ENCODE measurements at places on chromosomes 7 and 10.

- DNase-seq = no peak
Observed at GRCh38 chr10:112526139-112526538, 79.1 kb downstream of the VTI1A start.

DNA sequence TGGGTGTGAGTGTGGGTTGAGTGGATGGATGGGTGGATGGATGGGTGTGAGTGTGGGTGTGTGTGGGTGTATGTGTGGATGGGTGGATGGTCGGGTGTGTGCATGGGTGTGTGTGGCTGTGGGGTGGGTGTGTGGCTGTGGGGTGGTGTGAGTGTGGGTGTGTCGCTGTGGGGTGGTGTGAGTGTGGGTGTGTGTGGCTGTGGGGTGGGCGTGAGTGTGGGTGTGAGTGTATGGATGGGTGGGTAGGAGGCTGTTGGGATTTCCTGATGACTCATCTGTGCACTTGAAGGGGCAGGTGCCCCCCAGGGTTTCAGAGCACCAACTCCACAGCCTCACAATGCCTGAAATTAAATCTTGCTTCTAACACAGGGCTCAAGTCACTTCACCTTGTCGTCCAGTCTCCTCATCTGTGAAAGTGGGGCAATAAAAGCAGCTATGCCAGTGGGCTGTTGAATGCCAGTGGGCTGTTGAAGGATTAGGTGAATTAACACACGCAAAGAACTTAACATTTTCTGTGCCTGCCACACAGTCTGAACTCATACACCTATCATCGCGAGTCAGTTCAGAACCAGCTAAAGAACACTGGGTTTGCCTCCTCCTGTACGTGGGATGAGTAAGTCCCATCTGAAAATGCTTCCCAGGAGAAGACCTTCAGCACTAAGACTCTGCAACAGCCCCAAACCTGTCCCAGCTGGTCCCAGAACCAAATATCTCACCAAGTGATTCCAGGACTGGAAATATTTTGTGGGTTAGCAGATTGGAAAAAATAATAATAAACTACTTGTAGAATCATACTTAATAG, 32.0 kb downstream of the SFMBT2 start:
- DNase-seq = no peak

- DNase-seq = no peak
Observed at GRCh38 chr7:36360244-36360643, 29.4 kb upstream of the ANLN start.

DNA sequence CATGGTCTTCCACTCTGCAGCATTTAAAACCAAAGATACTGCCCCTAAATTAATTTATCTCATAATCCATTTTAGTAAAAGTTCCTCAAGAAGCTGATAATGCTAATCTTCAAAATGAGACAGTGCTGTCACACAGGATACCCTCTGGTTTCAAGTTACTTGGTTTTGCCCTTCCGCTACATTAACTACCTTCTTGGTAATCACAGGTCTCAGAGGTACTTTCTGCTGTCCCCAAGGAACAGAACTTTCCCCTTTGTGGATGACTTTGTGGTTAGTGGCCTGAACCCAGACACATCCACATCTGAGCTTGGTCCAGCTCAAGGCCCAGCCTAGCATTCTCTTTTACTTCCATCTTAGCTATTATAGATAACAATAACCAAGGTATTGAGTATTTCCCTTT, 88.8 kb upstream of the TMEM26 start:
- no peak for DNase-seq

GRCh38 chr7:20441346-20441745, 110.6 kb downstream of the ITGB8 start:
- DNase-seq = no peak

GRCh38 chr10:85446827-85447226, 919.8 kb downstream of the GRID1 start:
- DNase-seq = no peak

- DNase-seq = no peak
Observed at GRCh38 chr10:33542752-33543505, 208.5 kb upstream of the NRP1 start.

- peak; percentile 39 for DNase-seq
Observed at GRCh38 chr10:8159341-8160165, 105.1 kb downstream of the GATA3 start.

DNA sequence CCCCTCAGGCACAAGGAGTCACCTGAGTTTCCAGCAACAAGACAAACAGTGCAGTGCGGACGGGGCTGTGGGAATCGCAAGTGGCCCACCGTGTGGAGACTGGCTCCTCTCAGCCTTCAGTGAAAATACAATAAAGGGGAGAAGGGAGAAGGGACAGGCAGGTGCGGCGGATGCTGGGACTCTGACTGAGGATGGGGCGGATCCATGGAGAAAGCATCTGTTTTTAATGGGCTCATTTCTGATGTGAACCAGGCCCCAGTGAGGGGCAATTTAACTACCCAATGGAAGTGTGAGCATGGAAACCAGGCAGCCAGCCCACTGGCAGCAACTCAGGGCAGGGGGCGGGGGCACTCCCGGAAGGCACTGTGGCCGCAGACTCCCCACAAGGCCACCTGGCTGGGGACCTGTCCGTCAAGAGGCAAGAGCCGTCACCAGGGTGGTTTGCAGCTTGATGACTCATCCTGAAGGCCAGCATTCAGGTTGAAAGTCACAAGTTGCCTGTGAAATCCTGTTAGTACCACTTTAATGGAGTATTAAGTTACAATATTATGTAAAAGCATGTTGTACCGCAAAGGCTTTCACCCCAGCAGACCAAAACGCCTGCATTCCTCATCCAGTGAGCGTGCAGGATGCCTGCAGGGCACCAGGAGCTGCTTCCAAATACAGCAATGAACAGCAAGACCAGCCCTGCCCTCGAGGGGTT, 476.4 kb downstream of the PTPRN2 start:
- DNase-seq = peak; percentile 82

GRCh38 chr10:12509016-12509793, 159.9 kb downstream of the CAMK1D start:
- DNase-seq = no peak

GRCh38 chr10:77253147-77253545, 384.5 kb downstream of the KCNMA1 start:
- no peak for DNase-seq

DNA sequence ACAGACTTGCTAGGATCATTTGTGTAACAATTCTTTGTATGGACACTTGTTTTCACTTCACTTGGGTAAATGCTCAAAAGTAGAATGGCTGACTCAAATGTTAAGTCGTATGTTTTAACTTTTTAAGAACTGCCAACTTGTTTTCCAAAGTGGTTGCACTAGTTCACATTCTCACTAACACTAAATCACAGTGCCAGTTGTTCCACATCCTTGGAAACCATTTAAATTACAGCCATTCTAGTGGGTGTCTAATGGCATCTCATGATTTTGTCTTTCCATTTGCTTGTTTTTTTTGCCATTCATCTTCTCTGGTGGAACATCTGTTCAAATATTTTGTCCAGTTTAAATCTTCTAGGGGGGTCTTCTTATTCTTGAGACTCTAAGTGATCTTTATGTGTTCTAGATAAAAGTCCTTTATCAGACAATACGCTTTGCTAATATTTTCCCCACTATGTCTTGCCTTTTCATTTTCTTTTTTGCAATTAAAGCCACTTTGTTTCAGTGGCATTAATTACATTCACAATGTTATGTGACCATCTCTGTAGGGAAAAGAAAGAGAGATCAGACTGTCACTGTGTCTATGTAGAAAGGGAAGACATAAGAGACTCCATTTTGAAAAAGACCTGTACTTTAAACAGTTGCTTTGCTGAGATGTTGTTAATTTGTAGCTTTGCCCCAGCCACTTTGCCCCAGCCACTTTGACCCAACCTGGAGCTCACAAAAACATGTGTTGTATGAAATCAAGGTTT, 63.9 kb downstream of the ITGB1 start:
- no peak for DNase-seq

DNA sequence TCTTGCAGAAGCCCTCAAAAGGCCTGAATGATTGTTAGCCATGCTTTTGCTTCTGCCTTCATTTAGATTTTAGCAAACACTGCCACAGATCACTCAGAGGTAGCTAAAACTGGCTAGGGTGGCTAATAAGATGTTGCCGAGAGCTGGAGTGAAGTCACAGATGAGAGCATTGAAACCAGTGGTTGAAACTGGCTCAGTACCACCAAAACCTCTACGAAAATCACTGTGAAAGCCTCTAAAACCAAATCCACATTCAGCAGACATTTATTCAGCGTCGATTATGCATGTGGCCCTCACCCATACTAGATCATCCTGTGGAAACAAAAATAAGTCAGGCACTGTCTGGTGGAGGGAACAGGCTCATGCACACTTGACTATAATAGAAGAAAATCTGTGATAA, 50.8 kb downstream of the PIK3CG start:
- no peak for DNase-seq

GRCh38 chr10:31030260-31030659, 1.4 kb downstream of the ZNF438 start:
- DNase-seq = no peak

DNA sequence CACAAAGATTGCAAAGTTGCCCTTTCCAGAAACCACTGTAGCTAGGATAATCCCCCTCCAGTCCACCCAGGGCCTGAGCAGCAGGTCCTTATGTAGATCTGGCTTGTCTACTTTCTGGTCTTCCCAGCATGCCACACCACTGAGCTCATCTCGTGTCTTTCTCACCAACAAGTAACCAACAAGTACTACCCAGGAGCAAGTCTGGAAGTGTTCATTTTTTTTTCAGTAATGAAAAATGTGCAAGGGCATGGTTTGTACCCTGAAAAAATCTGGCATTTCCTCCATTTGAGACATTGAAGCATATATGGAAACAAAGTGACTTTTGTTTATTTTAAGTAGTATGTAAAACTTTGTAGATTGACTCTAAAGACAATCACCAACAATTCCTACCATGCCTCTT, 120.8 kb downstream of the INHBA start:
- DNase-seq = no peak

DNA sequence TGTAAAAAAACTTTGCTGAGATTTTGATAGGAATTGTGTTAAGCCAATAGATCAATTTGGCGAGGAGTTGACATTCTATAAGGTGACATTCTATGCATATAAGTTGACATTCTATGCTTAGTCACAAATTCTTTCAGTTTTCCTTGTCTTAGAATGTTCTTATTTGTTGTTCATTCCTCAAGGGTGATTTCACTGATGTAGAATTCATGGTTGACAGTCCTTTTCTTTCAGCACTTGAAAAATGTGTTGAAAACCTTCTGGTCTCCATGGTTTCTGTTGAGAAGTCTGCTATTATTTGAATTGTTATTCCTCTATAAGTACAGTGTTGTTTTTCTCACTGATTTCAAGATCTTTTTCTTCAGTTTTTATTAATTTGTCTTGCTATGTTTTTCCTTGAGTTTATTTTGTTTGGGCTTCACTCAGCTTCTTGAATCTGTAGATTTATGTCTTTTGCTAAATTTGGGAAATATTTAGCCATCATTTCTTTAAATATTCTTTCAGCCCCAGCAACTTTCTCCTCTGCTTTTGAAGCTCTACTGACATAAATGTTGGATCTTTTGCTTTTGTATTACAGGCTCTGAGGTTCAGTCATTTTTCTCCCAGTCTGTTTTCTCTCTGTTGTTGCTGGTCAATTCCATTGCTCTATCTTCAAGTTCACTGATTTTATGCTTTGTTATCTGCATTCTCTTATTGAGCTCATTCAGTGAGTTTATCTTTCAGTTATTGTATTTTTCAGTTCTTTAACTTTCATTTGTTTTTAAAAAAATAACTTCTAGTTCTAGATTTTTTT, 154.9 kb downstream of the SDK1 start:
- no peak for DNase-seq

DNA sequence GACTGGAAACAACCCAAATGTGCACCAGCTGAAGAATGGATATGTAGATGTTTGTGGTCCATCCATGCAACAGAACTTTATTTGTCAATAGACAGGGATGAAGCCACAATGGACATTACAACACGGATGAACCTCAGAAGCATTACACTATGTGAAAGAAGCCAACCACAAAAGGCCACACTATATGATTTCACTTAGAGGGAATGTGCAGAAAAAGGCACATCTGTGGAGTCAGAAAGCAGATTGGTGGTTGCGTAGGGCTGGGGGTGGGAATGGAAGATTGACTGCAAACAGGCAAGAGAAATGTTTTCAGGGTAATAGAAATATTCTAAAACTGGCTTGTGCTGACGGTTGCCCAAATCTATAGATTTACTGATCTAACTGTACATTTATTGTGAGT, 34.3 kb upstream of the WASHC2A start:
- DNase-seq = no peak

- no peak for DNase-seq
Observed at GRCh38 chr7:155252892-155253501, 44.7 kb upstream of the INSIG1 start.

DNA sequence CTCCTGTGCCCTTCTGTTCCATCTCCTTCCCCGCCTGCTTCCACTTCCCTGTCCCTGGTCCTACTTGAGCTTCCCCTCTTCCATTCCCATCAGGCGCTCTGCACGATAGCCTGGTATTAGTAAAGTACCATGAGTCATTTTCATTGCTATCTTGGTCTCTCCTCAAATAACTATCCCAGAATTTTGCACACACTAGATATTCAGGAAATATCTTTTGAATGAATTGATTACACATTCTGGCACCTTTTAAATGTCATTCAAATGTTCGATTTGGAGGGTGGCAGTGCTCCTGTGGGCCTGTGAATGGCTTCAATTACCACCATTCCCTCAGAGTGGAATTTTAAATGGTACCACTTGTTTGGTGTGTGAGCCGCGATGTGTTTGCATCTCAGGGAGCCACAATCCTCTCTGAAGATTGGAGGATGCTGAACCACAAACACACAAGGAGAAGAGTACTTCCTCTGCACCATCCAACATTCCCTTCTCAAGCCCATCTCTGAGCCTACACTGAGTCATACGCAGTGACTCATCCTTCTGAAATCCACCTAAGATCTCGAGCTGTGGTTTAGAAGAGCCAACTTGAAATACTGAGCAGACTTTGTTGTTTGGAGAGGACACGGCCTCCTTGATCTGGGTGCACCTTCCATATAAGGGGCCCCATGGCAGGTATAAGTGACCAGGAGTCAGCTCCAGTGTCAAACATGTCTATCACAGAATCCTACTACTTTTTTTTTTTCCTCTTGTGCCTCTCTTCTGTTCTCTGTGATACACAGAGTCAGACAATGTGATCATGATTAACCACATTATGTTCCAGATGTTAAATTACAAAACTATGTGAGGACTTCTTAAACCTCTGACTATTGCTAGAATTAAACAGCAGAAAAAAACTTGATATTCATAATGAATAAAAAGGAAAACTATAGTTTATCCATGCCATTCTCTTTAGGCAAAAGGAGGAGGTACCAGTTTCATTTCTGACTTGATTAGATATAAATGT, 81.9 kb downstream of the BMPER start:
- DNase-seq = peak; percentile 93

DNA sequence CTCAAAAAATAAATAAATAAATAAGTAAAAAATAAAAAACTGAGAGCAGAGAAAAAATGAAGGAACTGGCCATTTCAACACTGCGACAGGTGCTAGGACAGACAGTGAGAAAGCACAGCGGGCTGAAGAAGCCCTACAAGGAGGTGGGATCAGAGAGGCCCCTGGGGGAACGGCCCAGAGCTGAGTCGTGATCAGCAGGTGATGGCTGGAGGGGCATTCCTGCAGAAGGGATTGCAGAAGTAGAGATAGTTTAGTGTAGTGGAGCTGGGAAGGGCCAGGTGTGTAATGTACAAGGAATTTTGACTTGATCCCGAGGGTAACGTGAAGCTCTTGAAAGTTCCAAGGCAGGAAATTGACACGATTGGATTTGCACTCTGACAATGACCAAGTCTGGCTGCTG, 112.1 kb downstream of the CUL2 start:
- no peak for DNase-seq

Measured in urothelium cell line (cell line).